ENCODE measurements at places on chromosomes 4 and X. TPM values are rescaled to one million over a fixed set of nuclear protein-coding genes. Genes with fewer than 3 reads are reported as not detected.
A peak's percentile ranks its signal among the peaks of the same experiment; 100 is the strongest.

Gene NDST3
- not detected for polyA plus RNA-seq

Gene MAGEA10
- not detected for polyA plus RNA-seq

Gene SUPT20HL1
- polyA plus RNA-seq, result not detected

Gene TMPRSS11F
- polyA plus RNA-seq, result not detected

DNA sequence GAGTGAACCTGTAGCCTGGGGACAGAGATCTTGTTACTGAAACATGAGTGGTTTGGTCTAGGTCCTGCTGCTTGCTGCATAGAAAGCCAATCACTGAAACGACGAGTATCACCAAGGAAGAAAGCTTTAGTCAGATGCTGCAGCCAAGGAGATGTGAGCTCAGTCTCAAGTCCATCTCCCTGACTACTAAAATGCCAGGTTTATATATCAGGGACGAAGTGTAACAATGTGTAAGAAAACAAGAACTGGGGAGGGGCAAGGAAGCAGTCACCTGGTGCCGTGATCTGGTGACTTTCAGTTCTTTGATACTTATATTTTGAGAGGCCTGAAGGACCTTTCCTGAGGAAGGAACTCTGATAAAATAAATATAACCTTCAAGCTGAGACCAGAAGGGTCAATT lies 19.6 kb upstream of the ABRAXAS1 start:
- DNase-seq, result no peak

DNA sequence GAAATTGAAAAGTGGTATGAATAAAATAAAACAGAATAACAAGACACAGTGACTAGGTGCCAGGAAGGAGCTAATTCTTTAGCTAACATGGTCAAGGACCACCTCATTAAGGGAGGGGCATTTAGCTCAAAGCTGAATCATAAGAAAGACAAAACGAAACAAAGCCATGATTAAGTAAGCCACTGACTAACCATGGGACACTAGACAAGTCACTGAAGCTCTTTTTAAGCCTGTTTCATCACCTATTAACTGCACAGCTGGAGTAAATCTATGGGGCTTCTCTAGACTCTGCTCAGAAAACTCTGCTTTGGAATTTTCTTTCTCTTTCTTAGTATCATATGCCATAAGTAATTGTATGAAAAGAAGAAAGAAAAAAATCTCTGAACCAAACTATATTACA lies 49.8 kb upstream of the C1QTNF7 start:
- no peak for DNase-seq

GRCh38 chrX:78653118-78653822 lies 5.9 kb downstream of the RTL3 start:
- DNase-seq, result peak; percentile 54

DNA sequence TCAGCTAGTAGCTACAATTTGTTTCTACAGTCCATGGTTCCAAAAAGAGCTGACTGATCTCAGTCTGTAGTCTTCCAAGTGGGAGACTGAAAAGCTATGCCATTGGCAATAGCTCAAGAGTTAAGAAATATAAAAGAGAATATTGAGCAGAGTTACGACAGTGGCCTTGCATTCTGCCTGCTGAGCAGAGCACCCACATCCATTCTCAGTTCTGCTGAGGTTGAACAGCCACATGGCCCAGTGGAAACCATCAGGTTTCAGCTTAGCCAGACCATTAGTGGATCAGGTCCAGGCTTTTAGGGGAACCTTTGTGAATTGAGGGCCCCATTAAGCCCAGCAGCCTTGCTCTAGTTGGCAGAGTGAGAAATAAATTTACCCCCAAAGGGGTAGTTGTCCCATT lies 28.1 kb downstream of the ZNF81 start:
- no peak for DNase-seq
